Stimulated activated CD4-positive, alpha-beta T cell treated with anti-CD3 and anti-CD28 coated beads, TNF-alpha, amount 100 ng/mL, for 4 hours (primary cell): ENCODE measurements at places on chromosomes 3 and 15.

- no peak for DNase-seq
Measured at GRCh38 chr15:25184356-25185155, 229.8 kb downstream of the SNRPN start.

GRCh38 chr3:190959077-190959476, 96.6 kb upstream of the GMNC start:
- DNase-seq, result no peak

- no peak for DNase-seq
Measured at GRCh38 chr3:170128977-170129431, 52.5 kb downstream of the PHC3 start.

- no peak for DNase-seq
Measured at GRCh38 chr3:9700536-9700935, 3.1 kb upstream of the CPNE9 start.

DNA sequence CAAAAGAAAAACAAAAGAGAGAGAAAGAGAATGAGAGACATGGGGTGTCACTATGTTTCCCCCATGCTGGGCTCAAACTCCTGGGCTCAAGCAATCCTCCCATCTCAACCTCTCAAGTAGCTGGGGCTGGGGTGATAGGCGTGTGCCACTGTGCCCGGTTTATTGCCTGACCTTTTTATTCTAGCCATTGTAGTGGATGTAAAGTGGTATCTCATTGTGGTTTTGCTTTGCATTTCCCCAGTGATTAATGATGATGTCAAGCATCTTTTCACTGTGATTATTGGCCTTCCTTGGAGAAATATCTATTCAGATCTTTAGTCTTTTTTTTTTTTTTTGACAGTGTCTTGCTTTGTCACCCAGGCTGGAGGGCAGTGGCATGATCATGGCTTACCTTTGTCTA, 37.7 kb upstream of the GK5 start:
- no peak for DNase-seq

DNA sequence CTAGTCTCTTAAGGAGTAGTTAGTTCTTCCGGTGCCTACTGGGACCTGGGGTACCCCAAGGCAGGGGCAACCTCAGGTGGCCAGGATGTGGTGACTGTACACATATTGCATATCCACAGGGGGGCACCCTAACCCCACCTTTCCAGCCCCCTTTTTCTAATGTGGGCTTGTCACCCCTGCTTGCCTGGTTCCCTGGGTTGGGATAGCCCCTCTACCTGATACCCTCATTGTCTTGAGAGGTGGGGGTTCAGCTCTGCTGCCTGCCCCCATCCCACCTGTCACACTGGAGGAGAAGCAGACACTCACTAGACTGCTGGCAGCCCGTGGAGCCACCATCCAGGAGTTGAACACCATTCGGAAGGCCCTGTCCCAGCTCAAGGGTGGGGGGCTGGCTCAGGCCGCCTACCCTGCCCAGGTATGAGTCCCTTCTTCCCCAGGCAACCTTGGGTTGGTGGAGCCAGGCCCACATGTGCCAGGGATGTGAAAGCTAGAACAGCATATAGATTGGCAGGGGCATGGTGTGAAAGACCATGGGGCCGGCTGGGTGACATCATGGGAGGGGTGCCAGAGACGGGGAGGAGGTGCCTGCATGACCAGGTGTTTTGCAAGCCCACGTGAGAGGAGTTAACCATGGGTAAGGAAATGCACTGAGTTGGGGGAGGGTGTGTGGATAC, 4.0 kb downstream of the GLYCTK start:
- no peak for DNase-seq

- no peak for DNase-seq
Measured at GRCh38 chr15:60363087-60363549, 34.7 kb downstream of the ANXA2 start.

DNA sequence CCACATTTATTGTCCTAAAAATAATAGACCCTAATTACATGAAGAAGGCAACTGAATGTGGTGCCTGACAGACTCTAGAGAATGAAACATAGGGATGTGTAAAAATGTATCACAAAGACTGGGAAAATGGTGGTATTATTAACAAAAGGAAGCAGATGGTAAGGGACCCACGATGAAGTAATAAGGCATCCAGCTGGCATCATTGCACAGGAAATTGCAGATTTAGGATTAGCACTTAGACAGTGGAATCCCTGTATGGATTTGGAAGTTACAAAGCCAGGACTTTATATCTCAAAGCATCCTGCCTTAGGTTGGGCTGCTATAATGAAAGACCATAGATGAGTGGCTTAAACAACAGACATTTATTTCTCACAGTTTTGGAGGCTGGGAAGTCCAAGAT, 104.3 kb downstream of the PPM1L start:
- no peak for DNase-seq

GRCh38 chr3:79085171-79085570, 682.6 kb downstream of the ROBO1 start:
- no peak for DNase-seq

DNA sequence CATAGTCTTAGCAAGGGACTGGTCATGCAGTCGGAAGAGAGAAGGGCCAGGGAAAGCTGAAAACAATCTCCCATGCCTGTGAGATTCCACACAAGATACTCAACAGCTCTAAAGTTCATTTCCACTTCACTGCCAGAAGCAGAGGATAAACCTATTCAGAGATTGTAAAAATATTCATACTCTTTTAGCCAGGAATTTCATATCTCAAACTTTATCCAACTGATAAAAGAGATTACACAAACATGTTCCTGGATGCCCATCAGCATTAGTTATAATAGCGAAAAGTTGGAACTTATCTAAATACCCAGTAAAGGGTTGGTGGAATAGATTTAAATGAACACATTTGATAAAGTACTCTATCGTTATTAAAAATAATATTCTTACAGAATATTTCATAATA, 75.2 kb upstream of the ARHGEF3 start:
- no peak for DNase-seq

- no peak for DNase-seq
Measured at GRCh38 chr15:77138167-77138522, 67.2 kb upstream of the TSPAN3 start.

- no peak for DNase-seq
Measured at GRCh38 chr15:31934821-31935220, 95.5 kb upstream of the CHRNA7 start.

- DNase-seq, result no peak
Measured at GRCh38 chr15:31222773-31223341, 103.8 kb upstream of the KLF13 start.

DNA sequence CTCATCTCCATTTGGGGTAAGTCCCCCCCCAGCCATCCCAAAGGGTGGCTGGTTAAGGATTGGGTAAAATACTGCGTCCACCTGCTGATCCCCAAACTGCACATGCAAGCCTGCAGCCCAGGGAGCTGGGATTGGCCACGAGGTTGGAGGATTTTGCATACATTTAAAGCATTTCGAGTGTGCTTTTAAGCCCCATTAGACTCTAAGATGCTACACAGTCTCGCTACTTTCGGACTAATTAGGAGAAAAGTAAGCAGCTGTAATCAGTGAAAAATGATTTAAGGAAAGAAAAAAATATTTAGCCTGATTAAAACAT, 23.9 kb downstream of the SLC6A6 start:
- no peak for DNase-seq

DNA sequence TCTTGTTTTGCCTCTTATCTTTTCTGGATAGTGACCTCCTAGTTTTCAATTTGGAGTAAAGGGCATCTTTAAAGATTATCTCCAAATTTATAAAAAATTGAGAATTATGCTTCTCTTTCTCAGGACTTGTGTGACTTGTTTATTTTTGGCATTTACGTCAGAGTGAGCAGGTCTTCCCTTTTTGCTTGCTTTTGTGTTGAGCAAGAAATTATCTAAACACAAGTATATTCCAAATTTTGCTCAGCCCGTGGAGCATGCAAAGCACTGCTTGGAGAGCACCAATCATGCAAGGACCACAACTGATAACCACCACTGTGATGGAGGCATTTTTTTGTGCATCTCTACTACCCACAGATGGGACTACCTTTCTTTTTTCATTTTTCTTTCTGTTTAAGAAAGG, 7.1 kb downstream of the SLC25A26 start:
- DNase-seq, result no peak

DNA sequence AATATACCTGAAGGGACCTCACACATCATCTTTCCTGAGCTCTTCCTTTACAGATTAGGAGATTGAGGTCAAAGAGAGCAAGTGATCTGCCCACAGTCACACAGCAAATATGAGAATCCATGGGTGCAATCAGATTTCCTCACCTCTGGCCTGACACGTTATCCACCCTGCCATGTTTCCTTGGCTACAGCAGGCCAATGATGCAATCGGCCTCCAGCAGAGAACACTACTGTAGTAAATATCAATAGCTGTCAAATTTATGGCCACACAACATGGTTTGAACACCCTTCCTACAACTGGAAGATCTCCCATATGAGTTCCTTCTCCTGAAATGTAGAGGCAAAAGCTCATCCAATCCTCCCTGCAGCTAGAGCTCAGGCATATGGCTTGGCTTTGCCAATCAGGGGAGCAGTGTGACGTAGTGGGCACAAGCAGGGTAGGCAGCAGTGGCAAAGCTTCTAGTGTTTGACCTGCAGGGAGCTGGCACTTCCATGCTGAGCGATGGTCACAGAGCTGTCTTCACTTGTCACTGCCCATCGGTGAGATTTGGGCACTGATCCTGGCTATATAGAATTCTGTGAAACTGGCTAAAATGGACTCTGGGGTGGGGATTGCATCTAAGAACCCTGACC, 271.3 kb downstream of the TJP1 start:
- no peak for DNase-seq

DNA sequence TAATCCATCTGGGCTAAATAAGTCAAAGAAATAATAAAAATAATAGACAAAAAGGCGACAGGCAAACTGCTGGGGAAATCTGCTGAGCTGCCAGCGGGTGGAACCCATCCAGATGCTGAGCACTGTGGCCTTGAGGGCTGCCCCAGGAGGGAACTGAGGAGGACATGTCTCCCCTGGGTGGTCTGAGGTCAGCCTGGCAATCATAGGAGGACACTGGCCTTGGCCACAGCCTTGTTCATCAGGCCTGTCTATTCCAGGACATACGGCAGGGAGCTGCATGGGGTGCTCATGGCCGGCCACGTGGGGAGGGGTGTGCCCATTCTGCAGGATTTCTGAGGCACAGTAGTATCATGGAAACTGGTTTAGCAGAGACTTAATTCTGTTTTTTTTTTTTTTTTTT, 21.5 kb upstream of the SNRPA1 start:
- no peak for DNase-seq

DNA sequence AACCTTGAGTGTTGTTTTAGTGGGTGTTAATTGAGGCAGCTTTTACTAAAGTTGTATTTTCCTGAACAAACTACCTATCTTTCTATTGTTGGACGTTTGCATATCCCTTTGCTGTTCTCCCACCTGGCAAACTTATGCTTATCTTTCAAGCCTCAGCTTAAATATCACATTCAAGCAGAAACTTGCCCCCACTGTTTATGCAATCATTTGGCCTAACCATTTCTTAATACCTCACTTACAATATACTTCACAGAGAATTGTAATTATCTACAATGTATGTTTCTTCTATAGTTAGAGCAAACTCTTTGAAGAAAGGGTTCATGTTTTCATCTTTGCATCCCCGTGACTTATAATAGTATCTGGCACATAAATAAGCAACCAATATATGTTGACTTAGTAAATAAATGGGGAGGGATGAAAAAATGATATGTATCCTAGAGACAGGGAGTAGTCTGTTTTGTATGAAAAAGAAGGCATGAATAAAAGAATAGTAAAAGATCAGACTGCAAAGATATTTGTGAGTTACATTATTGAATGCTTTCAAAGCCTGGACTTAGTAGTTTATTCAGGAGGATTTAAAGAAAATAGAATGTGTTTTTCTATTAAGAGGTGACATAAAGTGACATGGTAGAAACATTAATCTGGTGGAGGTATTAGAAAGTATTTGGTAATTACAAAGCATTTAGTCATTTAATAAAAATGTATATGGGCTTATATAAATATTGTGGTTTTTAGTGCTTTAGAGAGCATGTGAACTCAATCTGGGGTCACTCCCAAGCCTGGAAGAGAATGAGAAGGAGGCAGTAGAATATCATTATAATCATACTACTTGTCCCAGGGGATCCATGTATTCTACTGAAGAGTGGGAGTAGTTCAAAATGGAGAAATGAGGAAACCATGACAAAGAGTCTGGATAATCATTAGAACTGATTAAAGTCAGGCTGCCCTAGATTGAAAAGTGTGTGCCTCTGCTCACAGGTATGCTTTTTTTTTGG, 60.0 kb upstream of the DCBLD2 start:
- no peak for DNase-seq

- DNase-seq, result no peak
Measured at GRCh38 chr3:124428372-124429128, 301.7 kb upstream of the UMPS start.

- no peak for DNase-seq
Measured at GRCh38 chr15:94297558-94297957, 66.2 kb downstream of the MCTP2 start.

DNA sequence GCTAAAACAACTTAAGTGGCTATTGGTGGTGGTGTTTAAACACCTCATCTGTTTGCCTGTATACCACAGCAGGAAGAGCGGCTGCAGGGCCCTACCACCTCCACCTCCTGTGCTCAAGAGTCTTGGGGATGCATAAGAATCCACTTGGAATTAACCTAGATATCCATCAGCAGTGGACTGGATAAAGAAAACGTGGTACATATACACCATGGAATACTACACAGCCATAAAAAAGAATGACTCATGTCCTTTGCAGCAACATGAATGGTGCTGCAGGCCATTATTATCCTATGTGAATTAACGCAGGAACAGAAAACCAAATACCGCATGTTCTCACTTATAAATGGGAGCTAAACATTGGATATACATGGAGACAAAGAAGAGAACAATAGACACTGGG, 76.8 kb downstream of the SETMAR start:
- DNase-seq, result no peak

GRCh38 chr3:75144406-75144805, 519.7 kb upstream of the FRG2C start:
- no peak for DNase-seq

DNA sequence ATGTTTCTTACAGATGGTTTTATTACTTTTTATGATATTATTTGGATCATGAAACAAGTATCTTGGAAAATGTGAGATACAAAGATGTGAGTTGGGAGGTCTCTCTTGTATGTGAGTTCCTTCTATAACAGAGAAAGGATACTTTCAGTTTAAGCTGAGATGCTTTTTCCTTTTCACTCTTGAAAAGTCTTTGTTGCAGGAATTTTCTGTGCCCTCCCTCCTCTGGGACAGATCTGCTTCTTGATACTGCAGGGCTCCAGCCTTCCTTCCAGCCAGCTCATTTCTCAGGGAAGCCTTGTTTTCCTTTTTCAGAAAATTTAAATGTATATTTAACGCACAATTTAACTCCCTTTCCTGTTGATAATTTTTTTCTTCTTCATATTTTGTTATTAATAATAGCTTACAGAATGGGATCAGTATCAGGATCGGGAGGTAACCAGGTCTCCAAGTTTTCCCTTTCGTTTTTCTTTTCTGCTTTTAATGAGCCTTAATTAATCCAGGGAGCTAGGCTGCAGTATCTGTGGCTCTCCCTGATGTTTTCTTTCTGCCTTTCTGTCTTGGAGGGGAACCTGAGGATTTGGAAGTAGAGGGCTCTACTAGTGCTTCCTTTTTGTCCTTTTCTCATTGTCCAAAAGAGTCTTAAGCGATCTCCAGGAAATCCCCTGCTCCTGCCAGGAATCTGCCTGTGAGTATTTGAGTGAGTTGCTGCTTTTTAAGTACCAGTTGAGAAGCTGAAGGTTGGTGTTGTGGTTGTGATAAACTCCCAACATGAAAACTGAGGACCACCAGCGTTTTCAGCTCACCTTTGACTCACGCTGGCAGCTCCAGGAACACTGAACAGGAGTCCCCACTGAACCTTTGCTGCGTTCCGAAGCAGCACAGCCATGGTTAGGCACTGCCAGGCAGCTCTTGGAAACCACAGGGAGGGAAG, 105.7 kb downstream of the IGF1R start:
- DNase-seq, result no peak
